ENCODE measurements at places on chromosomes 4 and X.

DNA sequence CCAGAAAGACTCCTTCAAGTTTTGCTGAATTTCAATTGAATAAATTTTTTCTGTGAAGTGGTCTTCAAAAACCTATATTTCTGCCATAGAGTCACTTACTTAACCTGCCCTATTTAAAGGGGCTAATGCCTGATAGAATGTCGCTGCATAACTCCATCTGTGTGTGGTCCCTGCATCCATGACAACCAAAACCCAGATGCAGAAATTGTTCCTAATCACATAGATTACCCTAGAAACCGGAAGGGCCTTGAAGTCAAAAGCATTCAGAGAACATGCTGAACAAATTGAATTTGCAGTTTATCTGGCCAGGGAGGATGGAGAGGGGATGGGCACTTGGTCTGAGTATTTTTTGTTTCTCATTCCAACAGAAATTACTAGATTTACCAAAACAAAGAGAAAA is 1.5 kb upstream of the PARM1 start:
- H3K27me3 ChIP-seq, result no peaks in the 10 kb centered on the region
- H3K36me3 ChIP-seq, result no peaks in the 10 kb centered on the region
- no peak for DNase-seq
- no peak overlapping the region for H3K4me3 ChIP-seq

- no peaks in the 10 kb centered on the region for H3K4me1 ChIP-seq
- no peaks in the 10 kb centered on the region for H3K27me3 ChIP-seq
- DNase-seq, result no peak
- H3K27ac ChIP-seq, result no peak overlapping the region
These were observed 70.2 kb upstream of the MAGEB2 start for GRCh38 chrX:30144971-30145731.

- no peak for DNase-seq
- no peak overlapping the region for H3K27ac ChIP-seq
- no peaks in the 10 kb centered on the region for H3K4me1 ChIP-seq
- no peaks in the 10 kb centered on the region for H3K27me3 ChIP-seq
- H3K4me3 ChIP-seq, result no peak overlapping the region
- peaks cover 71% of the 10 kb centered on the region for H3K36me3 ChIP-seq
These were observed 10.4 kb downstream of the LRPAP1 start for GRCh38 chr4:3521621-3522325.

DNA sequence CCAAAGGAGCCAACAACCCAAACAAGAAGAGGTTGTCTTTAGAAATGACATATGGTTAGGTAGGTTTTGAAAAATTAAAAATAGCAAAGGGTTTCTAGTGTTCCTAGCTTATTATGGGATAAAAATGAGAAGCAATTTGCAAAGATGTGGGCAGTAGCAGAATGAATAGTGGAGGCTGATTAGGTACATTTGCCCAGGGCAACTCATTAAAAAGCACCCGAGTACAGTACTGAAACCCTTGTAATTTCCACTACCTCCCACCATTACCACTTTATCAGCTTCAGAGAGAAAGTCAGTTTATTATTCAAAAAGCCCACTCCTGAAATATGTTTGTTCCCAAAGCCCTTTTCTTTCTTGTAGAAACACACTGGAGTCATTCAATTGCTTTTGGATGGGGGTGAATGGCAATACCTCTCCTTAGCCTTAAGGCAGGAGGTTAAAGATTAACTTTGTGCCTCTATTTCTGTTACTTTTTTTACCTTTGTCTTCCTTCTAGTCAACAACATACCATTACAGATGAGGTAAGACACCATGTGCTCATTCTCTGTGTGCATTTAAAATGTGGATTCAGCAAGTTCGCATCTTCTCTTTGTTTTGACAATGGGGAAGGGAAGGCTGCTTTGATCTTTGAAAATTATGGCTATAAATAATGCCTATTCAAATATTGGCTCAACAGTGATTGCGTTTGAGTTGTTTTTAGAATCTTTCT is 353.8 kb upstream of the CASK start:
- no peak overlapping the region for H3K4me3 ChIP-seq
- H3K4me1 ChIP-seq, result no peaks in the 10 kb centered on the region
- DNase-seq, result no peak
- no peaks in the 10 kb centered on the region for H3K36me3 ChIP-seq
- H3K27me3 ChIP-seq, result no peaks in the 10 kb centered on the region

GRCh38 chr4:15719506-15719905 is 16.6 kb downstream of the BST1 start:
- H3K36me3 ChIP-seq, result no peaks in the 10 kb centered on the region
- no peak overlapping the region for H3K27ac ChIP-seq
- H3K4me1 ChIP-seq, result no peaks in the 10 kb centered on the region
- no peaks in the 10 kb centered on the region for H3K27me3 ChIP-seq

DNA sequence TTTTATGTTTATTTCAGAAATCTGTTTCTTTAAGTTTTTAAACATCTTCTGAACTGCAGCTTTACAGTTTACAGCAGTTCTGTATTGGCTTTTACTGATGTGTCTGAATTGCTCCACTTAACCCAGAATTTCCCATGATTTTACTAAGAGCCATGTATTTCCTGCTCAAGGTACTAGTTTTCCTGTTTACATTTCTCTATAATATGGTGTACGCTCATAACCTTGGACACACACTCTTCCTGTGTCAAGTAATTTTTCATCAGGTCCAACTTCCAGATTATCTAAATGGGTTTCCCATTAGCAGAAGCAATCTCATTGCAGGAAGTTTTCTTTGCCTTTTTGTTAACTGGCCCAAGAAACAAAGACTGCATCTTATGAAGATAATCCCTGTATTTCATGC is 12.3 kb downstream of the ELF2 start:
- no peak overlapping the region for H3K4me3 ChIP-seq
- no peaks in the 10 kb centered on the region for H3K27me3 ChIP-seq
- H3K4me1 ChIP-seq, result no peaks in the 10 kb centered on the region

DNA sequence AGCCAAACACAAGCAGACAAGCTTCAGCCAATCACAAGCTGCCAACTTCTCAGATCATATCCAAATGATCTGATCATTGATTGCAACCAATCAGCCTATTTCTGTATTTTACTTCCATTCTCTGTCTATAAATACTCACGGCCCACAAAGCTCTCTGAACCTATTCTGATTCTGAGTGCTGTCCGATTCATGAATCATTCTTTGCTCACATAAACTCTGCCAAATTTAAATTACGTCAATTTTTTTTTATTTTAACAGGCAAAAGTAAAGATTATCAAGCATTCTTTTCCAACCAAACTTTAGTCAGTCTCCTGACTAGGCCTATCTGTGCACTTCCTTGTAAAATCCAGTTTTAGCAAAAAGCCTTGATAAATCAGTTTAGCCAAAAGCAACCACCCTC is 1.8 kb upstream of the TCEANC start:
- peaks cover 7% of the 10 kb centered on the region for H3K36me3 ChIP-seq
- no peak overlapping the region for H3K27ac ChIP-seq
- no peak for DNase-seq
- no peak overlapping the region for H3K4me3 ChIP-seq
- no peaks in the 10 kb centered on the region for H3K4me1 ChIP-seq
- no peaks in the 10 kb centered on the region for H3K27me3 ChIP-seq

GRCh38 chr4:170776983-170777382 is 687.2 kb upstream of the AADAT start:
- H3K27ac ChIP-seq, result no peak overlapping the region
- no peak for DNase-seq
- H3K4me3 ChIP-seq, result no peak overlapping the region
- no peaks in the 10 kb centered on the region for H3K27me3 ChIP-seq
- no peaks in the 10 kb centered on the region for H3K4me1 ChIP-seq

DNA sequence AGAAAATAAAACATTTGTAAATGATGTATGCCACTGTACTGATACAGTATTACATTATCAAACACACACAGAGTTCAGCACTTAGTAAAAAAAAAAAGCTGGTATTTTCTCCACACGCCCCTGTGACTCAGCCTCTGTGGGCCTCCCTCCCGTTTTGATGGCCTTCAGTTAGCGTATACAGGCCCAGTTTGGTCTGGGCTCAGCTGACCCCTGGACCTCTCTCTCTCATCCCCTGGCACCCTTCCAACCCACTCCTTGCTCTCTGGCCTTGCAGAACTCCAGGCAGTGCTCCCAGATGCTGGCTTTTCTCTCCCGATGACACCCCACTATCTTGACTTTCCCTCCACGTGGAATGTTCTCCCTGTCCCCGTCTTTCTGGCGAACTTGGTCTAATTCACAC is 89.0 kb upstream of the LIMCH1 start:
- H3K27me3 ChIP-seq, result no peaks in the 10 kb centered on the region
- no peak overlapping the region for H3K27ac ChIP-seq
- H3K4me3 ChIP-seq, result no peak overlapping the region
- no peaks in the 10 kb centered on the region for H3K36me3 ChIP-seq
- no peaks in the 10 kb centered on the region for H3K4me1 ChIP-seq

GRCh38 chrX:12115377-12115776 is 22.9 kb upstream of the FRMPD4 start:
- H3K27ac ChIP-seq, result no peak overlapping the region
- no peaks in the 10 kb centered on the region for H3K4me1 ChIP-seq
- no peak for DNase-seq
- H3K4me3 ChIP-seq, result no peak overlapping the region
- H3K27me3 ChIP-seq, result no peaks in the 10 kb centered on the region
- H3K36me3 ChIP-seq, result no peaks in the 10 kb centered on the region

- no peak overlapping the region for H3K4me3 ChIP-seq
- H3K36me3 ChIP-seq, result no peaks in the 10 kb centered on the region
- H3K4me1 ChIP-seq, result no peaks in the 10 kb centered on the region
- H3K27me3 ChIP-seq, result no peaks in the 10 kb centered on the region
- no peak for DNase-seq
These were observed 287.5 kb downstream of the ACTRT1 start for GRCh38 chrX:127764674-127765073.

GRCh38 chr4:158783785-158784184 is 15.0 kb downstream of the FNIP2 start:
- no peaks in the 10 kb centered on the region for H3K27me3 ChIP-seq
- no peaks in the 10 kb centered on the region for H3K4me1 ChIP-seq
- no peaks in the 10 kb centered on the region for H3K36me3 ChIP-seq
- no peak overlapping the region for H3K27ac ChIP-seq
- no peak for DNase-seq

GRCh38 chr4:972651-973424 is 531 bp downstream of the DGKQ start:
- no peaks in the 10 kb centered on the region for H3K36me3 ChIP-seq
- H3K4me3 ChIP-seq, result peak overlapping the region; percentile 88
- no peaks in the 10 kb centered on the region for H3K27me3 ChIP-seq
- H3K27ac ChIP-seq, result no peak overlapping the region
- DNase-seq, result peak; percentile 43

- no peak overlapping the region for H3K4me3 ChIP-seq
- no peaks in the 10 kb centered on the region for H3K36me3 ChIP-seq
- no peaks in the 10 kb centered on the region for H3K4me1 ChIP-seq
- no peaks in the 10 kb centered on the region for H3K27me3 ChIP-seq
- DNase-seq, result no peak
These were observed 76.4 kb downstream of the EGF start for GRCh38 chr4:109989044-109989443.

DNA sequence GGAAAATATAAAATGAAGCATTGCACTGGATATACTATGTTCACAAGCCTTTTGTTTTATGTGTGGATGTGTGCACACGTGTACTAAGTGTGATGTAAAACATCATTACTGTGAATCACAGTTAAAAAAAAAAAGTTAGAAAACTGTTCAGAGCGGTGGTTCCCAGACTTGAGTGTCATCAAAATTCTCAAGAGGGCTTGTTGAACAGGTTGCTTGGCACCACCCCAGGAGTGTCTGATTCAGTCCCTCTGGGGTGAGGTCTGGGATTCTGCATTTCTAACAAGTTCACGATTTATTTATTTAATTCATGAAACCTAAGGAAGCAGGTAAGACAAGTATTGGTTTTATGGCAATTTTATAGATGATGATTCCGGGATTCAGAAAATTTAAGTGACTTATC is 1.8 kb downstream of the CENPU start:
- no peak overlapping the region for H3K4me3 ChIP-seq
- peaks cover 5% of the 10 kb centered on the region for H3K4me1 ChIP-seq
- H3K27me3 ChIP-seq, result no peaks in the 10 kb centered on the region
- no peak for DNase-seq
- no peaks in the 10 kb centered on the region for H3K36me3 ChIP-seq
- no peak overlapping the region for H3K27ac ChIP-seq

DNA sequence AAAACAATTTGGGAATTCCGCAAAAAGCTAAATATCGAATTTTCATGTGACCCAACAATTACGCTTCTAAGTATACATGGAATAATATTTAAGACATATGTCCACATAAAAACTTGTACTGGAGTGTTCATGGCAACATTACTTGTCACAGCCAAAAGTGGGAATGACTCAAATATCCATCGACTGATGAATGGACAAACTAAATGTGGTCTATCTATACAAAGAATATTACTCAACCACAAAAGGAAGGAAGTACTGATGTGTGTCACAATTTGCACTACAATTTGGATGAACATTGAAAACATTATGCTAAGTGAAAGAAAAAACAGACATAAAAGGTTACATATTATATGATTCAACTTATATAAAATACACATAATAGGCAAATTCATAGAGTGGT is 71.9 kb downstream of the AFF2 start:
- H3K4me3 ChIP-seq, result no peak overlapping the region
- no peaks in the 10 kb centered on the region for H3K36me3 ChIP-seq
- no peaks in the 10 kb centered on the region for H3K4me1 ChIP-seq
- H3K27me3 ChIP-seq, result no peaks in the 10 kb centered on the region
- H3K27ac ChIP-seq, result no peak overlapping the region

DNA sequence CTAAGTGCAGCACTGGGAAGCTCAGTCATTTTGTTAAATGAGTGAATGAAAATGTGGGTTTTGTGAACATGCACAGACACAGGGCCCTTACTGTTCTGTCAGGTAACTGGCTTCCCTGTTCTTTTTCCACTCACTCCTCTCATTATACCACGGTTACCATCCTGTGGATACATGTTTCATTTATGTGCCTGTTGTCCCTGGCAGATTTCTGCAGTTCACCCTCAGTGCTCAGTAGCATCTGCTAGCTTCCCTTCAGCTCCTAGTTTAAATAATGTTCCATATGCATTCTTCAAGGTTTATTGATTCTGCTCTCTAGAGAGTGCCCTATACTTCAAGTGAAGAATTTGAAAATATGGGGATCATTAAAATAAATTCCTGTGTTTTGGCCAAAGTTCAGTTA is 1634.3 kb upstream of the ADGRL3 start:
- no peaks in the 10 kb centered on the region for H3K27me3 ChIP-seq
- H3K4me1 ChIP-seq, result no peaks in the 10 kb centered on the region
- H3K4me3 ChIP-seq, result no peak overlapping the region
- H3K36me3 ChIP-seq, result no peaks in the 10 kb centered on the region
- DNase-seq, result no peak

- H3K27me3 ChIP-seq, result no peaks in the 10 kb centered on the region
- peaks cover 5% of the 10 kb centered on the region for H3K4me1 ChIP-seq
- H3K27ac ChIP-seq, result no peak overlapping the region
- H3K4me3 ChIP-seq, result no peak overlapping the region
- H3K36me3 ChIP-seq, result no peaks in the 10 kb centered on the region
These were observed 25.2 kb upstream of the PNMA5 start for GRCh38 chrX:153019166-153019565.

- no peak overlapping the region for H3K27ac ChIP-seq
- DNase-seq, result no peak
- peak overlapping the region; percentile 48 for H3K4me3 ChIP-seq
- H3K27me3 ChIP-seq, result peaks cover 14% of the 10 kb centered on the region
- no peaks in the 10 kb centered on the region for H3K36me3 ChIP-seq
- H3K4me1 ChIP-seq, result peaks cover 17% of the 10 kb centered on the region
These were observed 1.0 kb downstream of the SHISA3 start for GRCh38 chr4:42398171-42398870.
